ENCODE measurements at places on chromosomes 4 and X.

GRCh38 chrX:128287693-128288092 lies 235.5 kb upstream of the ACTRT1 start:
- DNase-seq, result no peak

- no peak for DNase-seq
Observed at GRCh38 chr4:124121461-124121971, 591.0 kb downstream of the ANKRD50 start.

DNA sequence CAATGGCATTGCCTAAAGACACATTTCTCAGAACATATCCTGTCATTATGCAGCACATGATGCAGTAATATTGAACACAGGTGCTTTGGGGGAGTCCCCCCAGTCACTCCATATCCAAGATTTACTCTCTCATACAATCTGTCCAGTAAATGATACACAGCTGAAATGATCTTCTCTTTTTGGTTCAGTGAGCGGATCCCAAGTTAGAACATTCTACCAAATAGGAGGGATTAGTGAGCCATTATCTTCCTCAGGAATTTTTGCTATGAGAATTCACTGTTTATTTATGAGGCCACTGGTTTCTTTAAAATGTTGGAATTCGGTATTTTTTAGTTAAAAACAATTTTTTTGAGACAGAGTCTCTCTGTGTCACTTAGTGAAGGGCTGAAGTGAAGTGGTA lies 96.5 kb downstream of the TRAPPC11 start:
- no peak for DNase-seq

- no peak for DNase-seq
Observed at GRCh38 chr4:185142564-185142911, 528 bp upstream of the SLC25A4 start.

- peak; percentile 90 for DNase-seq
Observed at GRCh38 chrX:372856-373640, 13.7 kb downstream of the PPP2R3B start.

- no peak for DNase-seq
Observed at GRCh38 chrX:953879-954482, 258.5 kb downstream of the CRLF2 start.

GRCh38 chr4:17884063-17884462 lies 73.3 kb downstream of the NCAPG start:
- DNase-seq, result no peak

GRCh38 chrX:155094468-155095061 lies 23.3 kb downstream of the BRCC3 start:
- no peak for DNase-seq

DNA sequence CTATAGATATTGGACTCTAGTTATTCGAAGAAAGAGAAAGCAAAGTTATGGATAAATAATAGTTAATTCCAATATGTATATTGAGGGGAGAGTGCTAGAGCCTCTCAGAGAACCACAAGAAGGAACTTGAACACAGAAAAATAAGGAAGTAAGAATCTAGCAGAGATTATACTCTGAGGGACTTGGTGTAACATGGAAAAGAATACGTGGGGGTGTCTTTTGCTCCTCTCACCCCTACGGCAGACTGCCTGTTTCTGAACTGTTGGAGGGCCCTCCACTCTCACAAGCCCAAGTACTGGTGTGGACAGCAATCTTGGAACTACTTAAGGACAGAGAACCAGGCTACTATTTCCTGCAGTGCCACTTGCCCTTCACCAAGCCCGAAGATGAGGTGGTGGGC lies 1174.4 kb upstream of the PCDH10 start:
- DNase-seq, result peak; percentile 32

GRCh38 chr4:121712001-121712651 lies 15.3 kb upstream of the ANXA5 start:
- no peak for DNase-seq

DNA sequence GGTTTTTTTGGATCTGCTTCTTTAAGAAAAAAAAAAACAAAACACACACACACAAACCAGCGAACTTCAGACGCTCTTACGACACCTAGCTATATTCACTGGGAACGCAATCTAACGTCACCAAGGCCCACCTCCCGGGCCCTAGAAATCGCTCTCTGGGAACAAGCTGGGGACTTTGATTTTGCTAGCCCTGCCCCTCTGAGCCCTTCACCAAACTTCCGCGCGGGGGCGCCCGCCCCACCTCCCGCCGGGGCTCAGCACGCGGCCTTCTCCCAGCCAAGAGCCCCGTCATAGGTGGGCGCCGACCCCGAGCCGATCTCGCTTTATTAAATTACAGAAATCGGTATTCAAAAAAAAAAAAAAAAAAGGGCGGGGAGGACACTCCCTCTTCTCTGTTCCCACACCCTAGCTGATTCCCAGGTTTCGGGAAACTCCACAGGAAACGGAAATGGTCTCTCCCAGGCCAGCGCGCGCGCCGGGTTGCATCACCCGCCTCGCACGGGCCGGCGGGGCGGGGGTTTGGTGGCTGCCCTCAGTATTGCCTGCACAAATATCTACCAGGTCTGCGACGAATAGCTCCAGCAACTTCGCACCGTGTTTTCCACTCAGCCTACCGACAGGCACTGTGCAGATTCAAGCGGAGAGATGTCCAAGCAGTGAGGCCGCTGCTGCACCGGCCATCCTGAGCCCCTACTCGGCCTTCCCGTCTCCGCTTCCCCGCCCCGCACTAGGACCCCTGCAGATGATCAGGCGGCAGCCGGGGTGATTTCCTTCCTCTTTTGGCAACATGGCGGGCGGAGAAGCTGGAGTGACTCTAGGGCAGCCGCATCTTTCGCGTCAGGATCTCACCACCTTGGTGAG lies at the start of gene EIF2S3:
Gene EIF2S3, plus strand, starts transcription at position 775 of the 861 bp plus-strand sequence. Its CDS starts 13 bp downstream, at position 788.
- DNase-seq, result peak; percentile 98

DNA sequence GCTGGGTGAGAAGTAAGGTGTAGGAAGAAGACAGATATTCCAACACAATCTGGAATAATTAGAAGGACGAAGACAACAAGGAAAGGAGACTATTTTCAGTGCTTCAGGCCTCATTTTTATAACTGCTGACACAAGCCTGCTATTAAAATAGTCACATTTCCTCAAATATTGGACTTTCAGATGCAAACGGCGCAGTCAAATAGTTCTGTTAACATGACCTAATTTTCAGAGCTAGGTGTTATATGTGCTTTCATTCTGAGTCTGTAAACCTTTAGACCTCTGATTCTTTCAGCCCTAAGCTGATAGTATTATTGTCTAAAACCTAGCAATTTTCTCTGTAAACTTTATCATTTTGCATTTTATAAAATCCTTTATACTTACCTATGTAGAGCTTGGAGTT lies 261.5 kb downstream of the IL1RAPL1 start:
- DNase-seq, result no peak

DNA sequence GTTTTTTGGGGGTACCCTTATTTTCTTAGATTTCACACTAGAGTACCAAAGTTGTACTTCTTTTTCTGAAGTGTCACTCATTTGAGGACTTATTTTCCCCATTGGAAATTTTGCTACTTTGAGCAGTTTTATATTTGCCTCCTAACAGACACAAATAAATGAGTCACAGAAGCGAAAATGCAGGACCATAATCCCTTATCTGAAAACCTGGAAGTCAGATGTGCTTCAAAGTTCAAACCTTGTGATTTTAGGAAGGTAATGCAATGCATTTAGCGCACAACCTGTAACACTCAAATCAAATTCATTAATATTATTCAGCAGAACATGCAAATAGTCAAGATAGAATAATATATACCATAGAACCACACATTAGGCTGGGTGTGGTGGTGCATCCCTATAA lies 6.9 kb downstream of the RELL1 start:
- DNase-seq, result no peak

DNA sequence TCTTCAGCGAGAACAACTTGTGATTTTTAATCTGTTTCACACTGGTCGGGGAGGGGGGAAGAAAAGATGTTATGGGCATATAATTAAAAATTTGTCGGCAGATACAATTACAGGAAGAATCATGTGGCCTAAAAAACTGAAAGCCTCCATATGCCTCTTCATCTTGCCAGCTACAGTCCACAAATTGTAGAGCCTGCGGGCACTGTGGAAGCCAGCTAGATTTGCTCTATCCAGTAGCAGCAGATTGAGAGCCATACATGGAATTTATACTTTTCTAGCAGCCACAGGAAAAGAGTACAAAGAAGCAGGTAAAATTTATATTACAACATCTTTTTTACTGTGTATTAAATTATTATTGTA lies 147.3 kb downstream of the TBL1X start:
- no peak for DNase-seq

- no peak for DNase-seq
Observed at GRCh38 chrX:15524417-15524816, 23.8 kb downstream of the BMX start.

- peak; percentile 87 for DNase-seq
Observed at GRCh38 chrX:154308108-154308946, 12.7 kb downstream of the TKTL1 start.

- no peak for DNase-seq
Observed at GRCh38 chrX:18714910-18715309, 7.5 kb downstream of the PPEF1 start.

DNA sequence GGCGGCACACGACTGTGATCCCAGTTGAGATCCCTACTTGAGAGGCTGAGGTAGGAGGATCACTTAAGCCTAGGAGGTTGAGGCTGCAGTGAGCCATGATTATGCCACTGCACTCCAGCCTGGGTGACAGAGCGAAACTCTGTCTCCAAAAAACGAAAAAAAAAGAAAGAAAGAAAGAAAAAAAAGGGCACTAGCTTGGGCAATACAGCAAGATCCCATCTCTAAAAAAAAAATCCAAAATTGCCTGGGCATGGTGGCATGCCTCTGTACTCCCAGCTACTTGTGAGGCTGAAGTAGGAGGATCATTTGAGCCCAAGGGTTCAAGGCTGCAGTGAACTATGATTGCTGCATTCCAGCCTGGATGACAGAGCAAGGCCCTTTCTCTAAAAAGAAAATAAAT lies 10.7 kb upstream of the KLHL15 start:
- DNase-seq, result no peak

DNA sequence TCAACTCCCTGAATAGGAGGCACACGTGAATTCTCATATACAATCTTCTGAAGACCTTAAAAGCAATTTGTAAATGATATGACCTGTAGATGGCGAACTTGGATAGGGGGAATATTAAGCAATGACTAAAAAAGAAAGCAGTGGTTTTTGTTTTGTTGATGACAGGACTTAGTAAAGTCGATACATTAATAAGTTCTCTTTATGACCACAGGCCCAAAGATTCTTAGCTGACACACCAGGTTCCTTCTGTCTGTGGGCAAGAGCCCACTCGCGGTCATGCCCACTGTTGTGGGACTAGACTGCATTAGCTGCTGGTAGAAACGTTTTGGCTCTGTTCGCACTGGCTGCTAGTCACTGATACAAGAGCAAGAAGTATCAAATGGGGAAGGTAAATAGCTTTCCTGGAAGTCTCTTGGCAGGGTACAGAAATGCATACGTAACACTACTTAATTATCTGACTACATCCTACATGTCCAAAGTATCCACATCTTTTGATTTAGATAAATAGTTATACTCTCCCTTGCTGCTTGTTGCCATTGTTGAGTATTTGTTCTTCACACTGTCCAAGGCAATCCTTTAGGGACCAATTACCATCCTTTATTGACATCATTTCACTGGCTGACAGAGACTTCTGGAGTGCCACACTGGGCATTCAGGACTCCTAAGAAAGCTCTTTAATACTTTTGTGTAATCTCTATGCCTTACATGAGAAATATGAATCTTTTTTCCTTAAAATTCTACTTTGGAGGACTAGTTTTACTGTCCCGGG lies 31.0 kb downstream of the ALPK1 start:
- DNase-seq, result peak; percentile 26

DNA sequence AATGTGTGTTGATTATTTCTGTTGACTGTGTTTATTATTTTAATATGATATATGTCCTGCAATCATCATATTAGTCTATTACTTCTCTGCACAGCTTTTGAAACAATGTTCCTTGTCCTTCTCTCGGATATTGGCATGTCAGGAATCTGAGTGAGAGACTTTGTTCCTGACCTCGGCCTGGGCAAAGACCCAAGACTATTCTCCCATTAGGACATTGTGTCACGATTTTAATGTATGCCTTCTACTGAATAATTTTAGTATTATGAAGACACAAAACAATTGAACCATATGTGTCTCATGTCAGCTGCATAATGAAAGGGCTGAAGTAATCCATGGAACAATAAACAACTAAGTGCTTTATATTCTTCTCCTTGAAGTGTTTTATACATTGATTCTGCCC lies 580.8 kb upstream of the TENM3 start:
- DNase-seq, result peak; percentile 13

DNA sequence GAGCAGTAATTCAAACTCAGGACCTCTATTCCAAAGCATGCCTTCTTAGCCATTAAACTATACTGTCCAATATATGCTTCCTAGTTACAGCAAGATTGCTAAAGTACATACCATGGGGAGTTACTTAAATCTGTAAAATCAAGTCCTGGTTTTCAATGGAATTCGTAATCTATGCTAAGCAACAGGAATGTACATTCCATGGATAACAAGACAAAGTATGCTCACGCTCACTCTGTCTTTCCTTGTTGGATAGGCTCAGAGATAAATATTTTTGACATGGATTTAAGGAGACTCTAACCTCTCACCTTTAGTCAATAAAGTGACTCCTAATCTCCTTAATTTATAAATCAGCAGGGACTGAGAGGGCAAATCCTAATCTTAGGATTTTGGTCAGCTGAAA lies 47.3 kb upstream of the STK26 start:
- DNase-seq, result no peak

DNA sequence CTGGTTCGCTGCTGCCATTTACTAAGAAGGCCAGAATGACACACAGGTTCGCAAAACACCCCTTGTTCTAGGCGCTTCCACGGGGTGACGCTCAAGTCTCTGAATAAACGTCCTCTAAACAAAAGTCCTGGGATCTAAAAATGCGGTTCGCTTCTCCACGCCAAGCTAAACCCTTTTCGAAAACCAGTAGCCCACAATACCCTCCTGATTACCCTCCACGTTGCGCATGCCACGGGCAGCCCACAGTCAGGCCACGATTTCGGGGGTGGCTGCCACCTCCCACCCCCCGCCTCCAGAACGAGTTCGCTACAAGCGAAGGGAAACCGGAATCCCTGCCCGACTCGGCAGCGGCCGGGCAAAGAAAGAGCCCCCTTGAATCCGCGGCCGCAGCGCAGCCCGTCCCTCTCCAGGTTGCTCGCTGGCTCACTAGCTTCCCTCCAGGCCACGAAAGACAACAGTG lies 423 bp downstream of the RPL39 start:
- peak; percentile 54 for DNase-seq

DNA sequence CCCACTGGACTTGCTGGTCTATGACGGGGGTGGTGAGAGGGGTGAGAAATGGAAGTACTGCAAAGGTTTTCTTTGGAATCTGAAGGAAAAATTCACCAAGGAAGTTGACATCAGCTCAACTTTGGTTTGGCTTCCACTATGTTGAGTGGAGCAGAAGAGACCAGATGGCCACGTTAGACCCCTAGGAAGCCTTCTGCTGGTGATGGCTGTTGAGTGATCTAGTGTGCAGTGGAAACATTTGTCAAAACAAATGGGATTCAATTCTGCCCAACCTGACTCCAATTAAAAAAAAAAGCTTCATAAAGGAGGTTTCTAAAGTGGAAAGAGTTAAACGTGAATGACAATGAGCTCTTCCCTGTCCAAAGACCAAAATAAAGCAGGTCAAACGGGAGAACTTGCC lies 25.7 kb downstream of the SEL1L3 start:
- DNase-seq, result no peak
